NCI-H82 (cell line): ENCODE measurements at places on chromosomes 2 and 18.

DNA sequence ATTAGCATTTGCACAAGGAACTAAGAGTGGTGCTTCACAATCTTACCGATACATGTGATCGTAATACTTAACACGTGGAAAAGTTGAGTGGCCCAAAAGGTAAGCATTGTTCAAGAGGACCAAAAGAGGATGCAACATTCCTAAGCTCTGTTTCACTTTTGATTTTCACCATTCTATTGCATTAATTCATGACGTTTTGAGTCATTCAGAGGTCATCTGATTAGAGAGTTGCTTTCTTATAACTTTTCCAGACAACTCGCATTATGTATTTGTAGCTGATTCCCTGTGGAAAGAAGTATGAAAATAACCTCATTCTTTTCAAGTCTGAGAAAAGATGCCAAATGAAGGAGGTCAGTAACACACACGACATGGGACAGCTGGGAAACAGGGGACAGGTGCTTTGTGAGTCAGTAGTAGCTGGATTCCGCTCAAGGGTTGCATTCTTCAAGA, 344.4 kb downstream of the RND3 start:
- no peak for DNase-seq

GRCh38 chr18:49020129-49020528, 69.4 kb upstream of the SMAD7 start:
- DNase-seq = no peak

GRCh38 chr2:179273461-179273962, 8.9 kb upstream of the SESTD1 start:
- no peak for DNase-seq

DNA sequence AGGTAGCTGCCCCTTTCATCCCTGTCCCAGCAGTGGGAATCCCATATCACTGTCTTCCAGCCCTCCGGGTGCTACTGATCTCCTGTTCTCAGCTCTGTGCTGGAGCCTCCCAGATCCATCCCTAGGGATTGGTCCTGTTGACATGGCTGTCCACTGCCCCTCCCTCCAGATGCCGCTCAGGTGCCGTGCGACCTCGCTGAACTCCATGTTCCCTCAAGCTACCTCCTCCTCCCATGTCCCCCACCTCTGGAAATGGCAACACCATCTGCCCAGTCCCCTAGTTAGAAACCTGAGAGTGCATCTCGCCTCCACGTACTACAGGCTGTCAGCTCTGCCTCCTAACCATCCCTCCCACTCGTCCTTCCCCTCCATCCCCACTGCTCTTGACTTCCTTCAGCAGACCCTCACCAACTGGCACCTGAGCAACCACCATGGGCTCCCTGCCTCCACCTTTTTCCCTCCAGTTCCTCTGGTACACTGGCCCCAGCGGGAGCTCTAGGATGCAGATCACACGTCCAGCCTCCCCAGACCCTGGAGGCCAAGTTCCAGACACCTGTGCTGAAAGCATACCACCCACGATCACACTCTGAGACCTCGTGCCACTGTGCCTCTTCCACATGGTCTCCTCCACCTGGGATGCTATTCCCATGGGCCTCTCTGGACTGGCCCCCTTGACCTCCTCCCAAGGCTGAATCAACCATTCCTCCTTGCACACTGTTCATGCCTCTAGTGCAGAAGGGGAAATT, 106.8 kb downstream of the KLHL29 start:
- DNase-seq = peak; percentile 93

DNA sequence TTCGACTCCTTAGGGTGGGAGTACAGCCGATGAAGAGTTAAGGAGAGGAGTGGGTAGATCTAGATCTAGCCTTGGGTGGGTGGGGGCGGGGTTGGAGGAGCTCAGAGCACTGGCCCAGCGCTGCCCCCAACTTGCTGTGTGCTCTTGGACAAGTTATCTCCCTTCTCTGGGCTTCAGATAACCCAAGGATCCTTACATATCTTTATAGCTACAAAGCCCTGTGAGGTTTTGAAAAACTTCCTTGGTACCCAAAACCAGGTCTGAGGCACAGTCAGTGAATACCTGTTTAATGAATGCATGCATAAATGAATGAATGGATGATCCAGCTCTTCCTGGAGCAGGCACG, 1.3 kb upstream of the ODC1 start:
- DNase-seq = peak; percentile 78

DNA sequence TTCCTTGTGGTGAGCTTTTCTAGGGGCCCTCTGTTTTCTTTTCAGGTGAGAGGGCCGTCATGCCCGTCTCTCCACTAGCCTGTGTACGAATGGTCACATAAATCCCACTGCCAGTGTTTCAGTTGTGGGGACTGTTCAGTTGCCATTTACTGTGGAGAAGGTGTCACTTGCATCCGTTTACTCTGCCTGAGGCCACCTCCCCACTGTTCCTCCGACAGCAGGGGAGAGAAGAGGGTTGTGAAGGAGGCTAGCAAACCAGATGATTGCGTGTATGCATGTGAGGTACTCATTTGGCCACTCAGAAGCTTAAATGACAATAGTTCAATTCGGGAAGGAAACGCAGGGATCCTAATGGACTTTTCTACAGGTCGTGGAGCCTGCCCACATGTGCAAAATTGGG, 3.3 kb downstream of the MTCL1 start:
- no peak for DNase-seq

GRCh38 chr18:3498698-3499471, 48.9 kb downstream of the TGIF1 start:
- no peak for DNase-seq

DNA sequence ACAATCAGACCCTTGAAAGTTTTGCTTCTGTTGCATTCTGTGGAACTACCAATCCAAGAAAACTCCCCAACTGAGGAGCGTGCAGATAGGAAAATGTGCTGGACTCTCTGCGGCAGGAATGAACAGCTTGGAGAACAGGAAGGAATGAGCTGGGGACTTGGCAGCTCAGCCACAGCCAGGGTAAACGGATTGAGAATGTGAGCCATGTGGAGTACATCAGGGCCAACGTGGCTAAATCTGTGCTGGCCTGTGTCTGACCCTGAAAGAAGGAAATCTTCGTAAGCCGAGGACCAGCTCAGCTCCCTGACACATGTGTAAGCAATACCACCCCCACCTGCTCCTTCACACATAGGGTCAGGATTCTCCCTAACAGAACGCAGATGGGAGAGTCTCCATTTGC, 1023.7 kb downstream of the BCL11A start:
- DNase-seq = peak; percentile 94
